T1000 (cell line): ENCODE measurements at places on chromosomes 6 and 20.
A peak's percentile ranks its signal among the peaks of the same experiment; 100 is the strongest.

GRCh38 chr6:42038811-42039408 is 11.4 kb upstream of the TAF8 start:
- no peak for DNase-seq

GRCh38 chr20:45359069-45359405 is 3.9 kb upstream of the SYS1 start:
- no peak for DNase-seq

GRCh38 chr20:25532015-25532751 is 53.1 kb downstream of the NINL start:
- no peak for DNase-seq

- DNase-seq: no peak
Observed at GRCh38 chr20:15625981-15626380, 947.3 kb downstream of the KIF16B start.

DNA sequence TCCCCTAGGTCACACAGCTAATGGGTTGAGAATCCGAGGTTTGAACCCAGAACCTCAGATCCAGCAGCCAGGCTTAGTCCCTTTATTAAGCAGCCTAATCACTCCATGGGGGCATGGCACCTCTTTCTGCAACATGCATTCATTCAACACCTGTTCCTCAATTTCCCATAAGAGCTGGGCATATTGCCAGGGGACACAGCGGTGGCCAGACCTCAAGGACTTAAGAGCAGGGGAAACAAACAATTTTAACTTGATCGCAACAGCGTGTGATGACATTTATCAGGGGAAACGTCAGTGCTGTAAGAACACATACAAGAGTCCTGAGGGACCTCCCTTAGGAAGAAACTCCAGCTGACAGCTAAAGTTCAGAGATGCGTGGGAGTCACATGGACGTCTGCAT is 267.4 kb upstream of the CDH4 start:
- no peak for DNase-seq

DNA sequence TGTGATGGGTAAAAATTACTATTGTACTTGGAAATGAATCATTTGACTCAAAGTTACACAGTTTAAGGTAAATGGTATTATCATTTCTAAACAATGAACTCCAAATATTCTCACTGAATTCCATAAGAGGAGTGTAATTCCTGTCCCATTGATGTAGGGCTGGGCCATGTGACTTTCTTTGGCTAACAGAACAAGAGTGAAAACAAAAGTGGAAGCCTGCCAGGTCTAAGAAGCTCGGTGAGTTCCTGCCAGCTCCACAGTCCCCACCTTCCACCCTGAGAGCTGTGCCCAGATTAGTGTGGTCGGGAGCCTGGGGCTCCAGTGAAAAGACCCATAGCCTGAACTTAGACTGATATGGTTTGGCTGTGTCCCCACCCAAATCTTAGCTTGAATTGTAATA is 24.6 kb downstream of the TBXT start:
- no peak for DNase-seq

GRCh38 chr6:22880686-22881433 is 311.5 kb downstream of the HDGFL1 start:
- peak; percentile 50 for DNase-seq

DNA sequence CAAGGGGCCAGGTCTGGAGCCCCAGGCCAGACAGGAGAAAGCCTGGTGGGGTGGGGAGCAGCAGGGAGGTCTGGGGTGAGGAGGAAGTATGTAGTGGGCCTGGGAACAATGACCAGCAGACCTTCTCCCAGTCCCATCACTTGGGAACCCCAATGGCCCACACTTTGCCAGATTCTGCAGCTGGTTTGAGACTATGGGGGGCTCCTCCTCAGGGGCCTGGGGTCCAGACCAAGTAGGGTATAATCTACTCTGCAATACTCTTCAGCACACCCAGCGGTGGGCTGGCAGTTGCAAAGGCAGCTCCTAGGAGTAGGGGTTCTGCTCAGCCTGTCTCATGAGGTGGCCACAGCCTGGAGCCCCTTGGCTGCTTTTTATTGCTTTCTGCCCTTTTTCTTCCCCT is 52.8 kb downstream of the NPEPL1 start:
- DNase-seq: no peak

- DNase-seq: no peak
Observed at GRCh38 chr6:31702405-31702818, 712 bp downstream of the ABHD16A start.

- peak; percentile 16 for DNase-seq
Observed at GRCh38 chr6:11865680-11866300, 87.2 kb upstream of the ADTRP start.

DNA sequence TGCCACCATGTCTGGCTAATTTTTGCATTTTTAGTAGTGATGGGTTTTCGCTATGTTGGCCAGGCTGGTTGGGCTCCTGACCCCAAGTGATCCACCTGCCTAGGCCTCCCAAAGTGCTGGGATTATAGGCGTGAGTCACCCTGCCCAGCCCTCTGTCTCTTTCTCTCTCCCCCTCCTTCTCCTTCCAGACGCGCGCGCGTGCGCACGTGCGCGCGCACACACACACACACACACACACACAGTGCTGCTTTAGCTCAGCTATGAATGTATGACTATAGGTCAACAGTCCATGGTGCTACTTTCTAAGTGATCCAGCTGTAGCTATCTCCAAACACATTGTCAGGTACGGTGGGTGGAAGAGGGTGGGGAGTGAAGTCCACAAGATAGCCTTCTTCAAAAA is 449.5 kb downstream of the PHF3 start:
- no peak for DNase-seq

- no peak for DNase-seq
Observed at GRCh38 chr6:115612216-115612615, 448.5 kb downstream of the FRK start.

- DNase-seq: no peak
Observed at GRCh38 chr6:69581581-69581980, 215.2 kb downstream of the LMBRD1 start.

- DNase-seq: peak; percentile 22
Observed at GRCh38 chr6:37525460-37526357, 26.0 kb upstream of the CCDC167 start.

- no peak for DNase-seq
Observed at GRCh38 chr20:38842558-38842981, 37.1 kb downstream of the PPP1R16B start.

DNA sequence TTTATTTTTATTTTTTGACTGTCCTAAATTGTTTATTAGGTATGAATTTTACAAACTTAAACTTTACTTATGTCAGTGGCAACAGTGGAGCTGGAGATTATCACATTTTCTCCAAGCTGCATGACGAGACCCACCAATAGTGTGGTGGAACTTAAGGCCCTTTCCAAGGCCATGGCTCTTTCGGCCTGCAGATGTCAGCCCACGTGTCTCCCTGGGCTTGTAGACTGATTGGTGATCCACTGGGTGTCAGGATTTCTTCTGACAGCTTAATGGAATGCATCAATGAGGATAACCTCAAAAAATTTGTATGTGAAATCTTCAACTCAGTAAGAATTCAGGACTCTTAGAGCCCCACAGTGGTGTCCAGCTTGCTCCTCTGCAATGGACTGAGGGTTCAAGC is 32.3 kb upstream of the OVOL2 start:
- no peak for DNase-seq

GRCh38 chr6:3377536-3378397 is 79.1 kb downstream of the SLC22A23 start:
- no peak for DNase-seq

DNA sequence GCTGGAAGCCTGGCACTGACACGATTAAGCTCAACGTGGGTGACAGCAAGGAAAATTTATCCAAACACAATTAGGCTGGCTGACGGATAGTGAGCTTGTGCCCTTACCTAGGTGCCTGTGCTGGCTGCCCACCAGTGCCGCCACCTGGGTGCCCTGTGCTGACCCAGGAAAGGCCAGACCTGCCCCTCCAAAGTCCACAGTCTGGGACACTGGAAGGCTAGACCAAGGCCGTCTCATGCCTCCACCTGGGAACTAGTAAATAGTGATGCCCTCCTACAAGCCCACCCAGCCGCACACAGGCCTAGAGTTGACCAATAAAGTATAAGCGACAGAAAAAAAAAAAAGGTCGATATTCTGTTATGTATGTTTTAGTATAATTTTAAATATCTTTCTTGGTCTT is 142.6 kb upstream of the MCHR2 start:
- DNase-seq: no peak

GRCh38 chr20:59400708-59401107 is 100.3 kb downstream of the EDN3 start:
- DNase-seq: no peak

- no peak for DNase-seq
Observed at GRCh38 chr6:127111526-127111925, 6.9 kb upstream of the RSPO3 start.

- no peak for DNase-seq
Observed at GRCh38 chr6:5674141-5674540, 332.6 kb downstream of the NRN1 start.

DNA sequence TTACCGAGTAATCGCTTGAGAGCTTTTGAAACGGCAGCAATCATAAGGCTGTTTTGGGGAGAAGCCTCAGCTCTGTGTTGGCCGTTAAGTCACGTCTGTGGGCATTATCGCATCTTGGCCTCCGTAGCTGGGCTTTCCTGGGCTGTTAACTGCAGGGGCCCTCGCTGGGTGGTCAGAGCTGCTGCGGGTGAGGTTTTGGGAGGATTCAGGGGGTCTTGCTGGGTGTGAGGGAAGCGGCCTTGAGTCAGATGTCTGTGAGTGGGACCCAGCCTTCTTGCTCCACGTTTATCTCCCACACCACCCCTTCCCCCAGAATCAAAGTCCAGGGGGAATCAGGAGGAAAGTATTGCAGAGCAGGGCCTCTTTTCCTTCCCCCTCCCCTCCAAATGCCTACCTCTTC is 3.2 kb upstream of the APCDD1L start:
- no peak for DNase-seq

- no peak for DNase-seq
Observed at GRCh38 chr6:40556881-40557280, 30.3 kb downstream of the LRFN2 start.

GRCh38 chr20:63161176-63161651 is 54.7 kb downstream of the YTHDF1 start:
- no peak for DNase-seq

GRCh38 chr6:20952699-20953474 is 418.6 kb downstream of the CDKAL1 start:
- DNase-seq: peak; percentile 41

DNA sequence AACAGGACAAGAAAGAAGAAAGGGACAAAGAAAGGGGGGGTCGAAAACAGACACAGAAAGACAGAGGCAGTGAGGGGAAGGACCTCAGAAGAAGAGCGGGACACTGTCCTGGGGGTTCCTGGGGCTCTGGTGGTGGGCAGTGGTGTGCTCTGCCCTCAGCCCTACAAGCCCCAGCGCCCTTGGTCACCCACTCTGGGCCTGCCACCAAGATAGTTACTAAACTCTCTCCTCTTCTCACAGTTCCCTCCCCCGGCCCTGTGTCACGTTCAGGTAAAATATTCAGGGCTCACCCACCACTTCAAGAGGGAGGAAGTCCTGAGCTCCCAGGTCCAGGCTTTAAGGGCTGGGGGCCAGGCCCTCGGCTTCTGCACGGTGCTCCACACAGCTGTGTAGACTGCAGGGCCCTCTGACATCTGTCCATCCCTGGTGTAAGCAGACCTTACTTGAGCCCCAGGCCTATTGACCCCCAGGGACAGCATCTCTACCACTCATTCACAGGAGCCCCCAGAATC is 87.4 kb downstream of the MRPL14 start:
- no peak for DNase-seq

DNA sequence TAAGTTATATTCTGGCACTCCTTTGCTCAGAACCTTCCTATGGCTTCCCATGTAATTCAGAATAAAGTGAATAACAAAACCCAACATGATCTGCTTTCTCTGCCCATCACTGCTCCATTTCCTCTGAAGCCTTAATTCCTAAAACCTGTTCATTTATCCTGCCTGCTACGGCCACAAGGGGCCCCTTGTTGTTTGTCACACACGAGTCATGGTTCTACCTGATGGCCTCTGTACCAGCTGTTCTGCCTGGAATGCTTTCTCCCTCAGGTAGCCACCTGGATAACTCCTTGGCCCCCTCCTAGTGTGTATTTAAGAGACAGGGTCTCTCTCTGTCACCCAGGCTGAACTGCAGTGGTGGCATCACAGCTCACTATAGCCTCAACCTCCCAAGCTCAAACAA is 26.8 kb downstream of the ERGIC3 start:
- DNase-seq: no peak

GRCh38 chr6:166318227-166318626 is 10.0 kb upstream of the PRR18 start:
- DNase-seq: no peak

DNA sequence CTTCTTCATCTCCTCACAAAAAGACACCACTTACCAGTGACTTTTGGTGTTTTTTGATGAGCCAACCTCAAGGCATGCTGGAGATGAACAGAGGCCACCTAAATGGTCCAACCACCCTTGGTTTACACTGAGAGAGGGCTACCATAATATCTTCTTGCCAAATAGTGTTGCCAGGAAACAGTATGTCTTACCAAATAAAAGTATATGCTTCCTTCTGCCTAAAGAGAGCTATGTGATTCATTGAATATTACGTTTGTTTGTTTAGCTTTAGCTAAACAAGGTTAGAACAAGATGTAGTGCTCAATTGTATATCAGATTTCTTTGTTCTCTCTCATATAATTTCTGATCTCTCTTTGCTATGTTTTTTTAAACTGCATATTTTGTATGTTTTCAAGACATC is 40.6 kb upstream of the BMP6 start:
- DNase-seq: no peak

DNA sequence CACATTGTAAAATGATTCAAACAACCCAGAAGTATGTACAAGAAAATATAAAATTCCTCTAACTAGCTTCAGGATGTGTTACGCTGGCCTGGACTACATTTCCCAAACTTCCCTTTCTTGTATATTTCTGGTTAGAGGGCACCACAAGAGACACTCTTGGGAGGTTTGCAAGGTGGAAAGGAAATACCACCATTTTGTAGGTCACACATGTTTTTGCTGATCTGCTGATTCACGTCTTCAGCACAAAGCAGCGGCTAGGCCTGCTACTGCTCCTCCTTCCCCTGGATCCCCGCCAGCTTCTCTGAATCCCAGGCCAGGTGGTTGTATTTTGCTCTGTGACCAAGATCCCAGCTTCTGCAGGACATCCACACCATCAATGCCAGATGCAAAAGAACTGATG is 104.2 kb downstream of the AGPAT4 start:
- DNase-seq: no peak

DNA sequence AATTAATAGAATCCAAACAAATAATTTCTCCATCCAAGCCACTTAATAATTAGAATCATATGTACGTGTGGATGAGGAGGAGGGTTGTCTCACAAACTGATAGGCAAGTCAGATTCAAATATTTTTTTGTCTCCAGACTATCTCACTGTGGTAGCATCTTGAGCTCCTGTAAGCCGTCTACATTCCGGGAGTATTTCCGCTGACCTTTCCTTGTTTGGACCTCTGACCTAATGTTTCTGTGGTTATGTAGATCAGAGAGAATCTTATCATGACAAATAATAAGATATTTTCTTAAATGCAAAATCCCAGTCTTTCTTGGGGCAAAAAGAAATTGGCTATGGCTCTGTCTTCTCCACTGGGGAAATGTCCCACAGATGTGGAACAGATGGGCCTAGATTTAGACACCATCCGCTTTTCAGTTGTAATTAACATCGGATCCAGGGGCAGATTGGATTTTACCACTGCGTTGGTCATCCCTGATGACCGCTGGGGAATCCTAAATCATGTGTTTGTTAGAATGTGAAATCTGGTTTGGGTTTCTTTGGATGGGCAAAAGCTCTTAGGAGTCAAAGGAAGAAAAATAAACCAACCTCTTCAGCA is 197.1 kb upstream of the RIN2 start:
- DNase-seq: no peak

GRCh38 chr6:44139351-44139743 is 12.0 kb downstream of the TMEM63B start:
- no peak for DNase-seq

GRCh38 chr6:118905851-118906250 is 11.9 kb downstream of the ASF1A start:
- DNase-seq: no peak

GRCh38 chr6:52063584-52064344 is 23.6 kb downstream of the PKHD1 start:
- DNase-seq: peak; percentile 21
